ENCODE measurements at places on chromosomes 4 and X. TPM values are rescaled to one million over a fixed set of nuclear protein-coding genes. Genes with fewer than 3 reads are reported as not detected.

DNA sequence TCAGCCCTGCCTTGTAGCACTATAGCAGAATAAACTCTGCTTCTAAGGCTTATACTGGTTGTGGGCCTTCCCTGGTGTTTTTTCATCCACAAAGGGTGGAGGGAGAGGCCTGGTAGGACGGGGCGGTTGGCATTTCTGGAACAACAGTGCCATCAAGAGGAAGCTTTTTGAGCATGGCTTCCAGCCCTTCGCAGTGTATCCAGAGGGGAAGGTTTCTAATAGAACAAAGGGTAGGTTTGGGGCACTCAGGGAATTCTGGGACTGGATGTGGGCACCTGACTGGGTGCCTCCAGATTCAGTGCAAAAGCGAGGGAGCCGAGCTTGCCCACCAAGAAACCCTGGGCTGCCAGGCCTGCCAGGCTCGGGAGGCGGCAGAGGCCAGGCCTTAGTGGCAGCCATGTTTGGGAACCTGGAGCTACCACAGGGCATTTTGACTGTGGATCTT lies 229.6 kb upstream of the AGTR2 start:
- DNase-seq: peak; percentile 84

DNA sequence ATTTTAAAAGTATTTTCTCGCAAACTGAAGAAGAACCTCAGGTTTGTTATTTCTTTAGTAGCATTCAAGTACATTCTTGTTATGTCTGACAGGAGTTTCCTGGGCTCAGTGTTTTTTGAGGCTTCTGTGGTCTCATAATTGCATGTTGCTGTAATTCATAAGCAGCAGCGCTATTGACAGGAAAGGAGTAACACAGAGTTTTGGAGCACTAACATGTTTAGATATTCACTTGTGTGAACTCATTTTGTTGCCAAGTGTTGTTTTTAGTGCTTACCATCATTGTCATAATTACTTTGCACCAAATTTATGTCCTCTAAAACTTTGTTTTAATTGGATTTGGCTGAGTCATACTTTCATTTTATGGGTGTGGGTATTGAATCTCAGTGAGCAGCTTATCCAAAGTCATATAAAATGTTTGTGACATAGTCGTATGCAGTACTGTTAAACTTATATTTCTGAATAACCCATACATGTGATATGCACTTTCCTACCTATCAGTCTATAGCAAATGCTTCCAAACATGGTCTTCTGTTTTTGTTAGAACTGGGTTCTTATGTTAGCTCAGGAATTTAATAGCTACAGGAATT lies 358.7 kb upstream of the CTSO start:
- no peak for DNase-seq

- no peak for DNase-seq
Observed at GRCh38 chrX:3518870-3519269, 172.4 kb upstream of the MXRA5 start.

GRCh38 chr4:108651014-108651791 lies 804 bp downstream of the OSTC start:
- DNase-seq: peak; percentile 27

- no peak for DNase-seq
Observed at GRCh38 chr4:178306565-178306964, 864.3 kb upstream of the AGA start.

DNA sequence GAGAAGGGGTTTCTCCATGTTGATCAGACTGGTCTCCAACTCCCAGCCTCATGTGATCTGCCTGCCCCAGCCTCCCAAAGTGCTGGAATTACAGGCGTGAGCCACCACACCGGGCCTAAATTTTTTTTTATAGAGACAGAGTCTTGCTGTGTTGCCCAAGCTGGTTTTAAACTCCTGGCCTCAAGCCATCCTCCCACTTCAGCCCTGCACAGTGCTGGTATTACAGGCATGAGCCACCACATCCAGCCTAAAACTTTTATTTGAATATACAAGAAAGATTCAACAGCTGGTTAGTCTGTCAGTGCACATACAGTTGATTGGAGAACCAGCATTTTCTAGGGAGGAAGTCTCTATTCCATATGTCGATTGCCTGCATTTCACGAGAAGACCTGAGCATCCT lies 91.2 kb downstream of the LRP2BP start:
- DNase-seq: no peak

- no peak for DNase-seq
Observed at GRCh38 chr4:179719766-179720450, 2277.7 kb upstream of the AGA start.

DNA sequence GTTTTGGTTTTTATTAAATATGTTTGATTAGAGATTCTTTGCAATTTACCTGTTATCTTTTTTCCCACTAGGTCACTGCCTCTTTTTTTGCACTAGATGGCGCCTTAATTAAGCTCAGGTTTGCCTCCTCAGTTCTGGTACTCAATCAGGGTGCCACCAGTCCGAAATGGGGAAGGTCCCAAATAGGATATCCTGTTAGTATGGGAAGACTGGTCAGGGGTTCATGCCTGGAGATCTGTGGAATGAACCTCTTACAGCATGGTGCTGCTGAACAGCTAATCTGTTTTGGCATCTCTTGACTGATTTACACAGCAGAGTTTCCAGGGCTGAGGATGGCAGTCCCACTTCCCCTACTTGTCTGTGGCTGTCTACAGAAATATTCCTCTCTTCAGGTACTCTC lies 24.2 kb upstream of the VSIG1 start:
- peak; percentile 15 for DNase-seq

PPEF2 gene
- total RNA-seq: not detected

XKRX gene
- total RNA-seq: 1.4 TPM

SUPT20HL2 gene
- not detected for total RNA-seq

FAM47E gene
- 7.0 TPM for total RNA-seq
